ENCODE measurements at places on chromosomes 3 and 15. TPM values are rescaled to one million over a fixed set of nuclear protein-coding genes. Genes with fewer than 3 reads are reported as not detected.

Gene GRIP2
- 0.52 TPM for total RNA-seq

DNA sequence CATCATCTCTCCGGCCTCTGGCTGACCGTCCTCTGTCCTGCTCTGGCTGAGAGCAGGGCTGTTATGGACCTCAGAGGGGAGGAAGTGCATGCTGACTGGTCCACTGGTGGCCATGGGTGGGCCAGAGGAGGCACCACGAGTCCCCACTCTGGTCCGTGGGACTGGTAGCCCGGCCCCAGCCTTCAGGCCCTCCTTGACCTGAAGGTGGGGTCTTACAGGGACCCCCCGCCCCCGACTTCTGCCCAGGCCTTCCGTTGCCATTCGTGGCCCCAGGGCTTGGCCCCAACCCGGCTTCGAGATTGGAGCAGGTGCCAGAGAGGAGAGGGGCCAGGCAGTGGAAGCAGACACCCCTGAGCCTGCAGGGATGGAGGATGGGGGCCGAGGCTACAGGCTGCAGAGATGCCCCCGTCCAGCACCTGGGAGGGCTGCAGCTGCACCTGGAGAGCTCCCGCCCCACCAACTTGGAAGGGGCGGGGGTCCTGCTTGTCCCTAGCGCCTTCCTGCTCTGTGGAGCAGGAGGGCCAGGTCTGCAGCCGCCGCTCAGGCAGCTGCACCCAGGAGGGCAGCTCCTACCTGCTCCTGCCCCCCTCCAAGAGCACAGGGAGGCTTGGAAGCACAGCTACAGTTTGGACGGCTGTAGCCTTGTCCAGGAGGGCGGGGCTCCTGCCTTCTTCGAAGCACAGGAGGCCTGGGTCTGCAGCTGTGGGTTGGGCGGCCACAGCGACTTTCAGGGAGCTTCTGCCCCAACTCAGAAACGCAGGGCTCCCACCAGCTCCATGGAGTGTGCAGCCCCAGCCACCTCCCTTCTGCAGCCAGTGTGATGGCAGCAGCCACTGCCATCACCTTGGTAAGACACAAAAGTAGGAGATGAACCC lies 142.5 kb downstream of the KLF13 start:
- no peak overlapping the region for H3K4me3 ChIP-seq
- peaks cover 13% of the 10 kb centered on the region for H3K4me1 ChIP-seq
- H3K27ac ChIP-seq: no peak overlapping the region
- H3K36me3 ChIP-seq: no peaks in the 10 kb centered on the region

GRCh38 chr15:67101911-67102598 lies 36.7 kb downstream of the SMAD3 start:
- no peaks in the 10 kb centered on the region for H3K27me3 ChIP-seq
- H3K27ac ChIP-seq: no peak overlapping the region
- H3K36me3 ChIP-seq: no peaks in the 10 kb centered on the region
- peaks cover 77% of the 10 kb centered on the region for H3K4me1 ChIP-seq
- DNase-seq: no peak
- no peak overlapping the region for H3K4me3 ChIP-seq

Gene CKMT1A
- total RNA-seq: 1.9 TPM

- H3K4me3 ChIP-seq: no peak overlapping the region
- DNase-seq: no peak
- H3K4me1 ChIP-seq: no peaks in the 10 kb centered on the region
- H3K27me3 ChIP-seq: no peaks in the 10 kb centered on the region
- H3K27ac ChIP-seq: no peak overlapping the region
- no peaks in the 10 kb centered on the region for H3K36me3 ChIP-seq
Measured at GRCh38 chr3:124420392-124420791, 309.9 kb upstream of the UMPS start.

Gene TBC1D2B
- 88.7 TPM for total RNA-seq

GRCh38 chr3:98027085-98027446 lies 8.0 kb downstream of the GABRR3 start:
- DNase-seq: no peak
- H3K27ac ChIP-seq: no peak overlapping the region

- H3K27me3 ChIP-seq: no peaks in the 10 kb centered on the region
- H3K4me1 ChIP-seq: peaks cover 46% of the 10 kb centered on the region
Measured at GRCh38 chr3:53253707-53254508, 1.9 kb downstream of the TKT start.

- H3K36me3 ChIP-seq: no peaks in the 10 kb centered on the region
- no peaks in the 10 kb centered on the region for H3K27me3 ChIP-seq
- no peaks in the 10 kb centered on the region for H3K4me1 ChIP-seq
- no peak for DNase-seq
Measured at GRCh38 chr3:67349551-67350174, 304.7 kb downstream of the SUCLG2 start.

GRCh38 chr3:12316729-12317351 lies 28.0 kb downstream of the PPARG start:
- H3K4me3 ChIP-seq: no peak overlapping the region
- no peaks in the 10 kb centered on the region for H3K36me3 ChIP-seq
- H3K27ac ChIP-seq: no peak overlapping the region

DNA sequence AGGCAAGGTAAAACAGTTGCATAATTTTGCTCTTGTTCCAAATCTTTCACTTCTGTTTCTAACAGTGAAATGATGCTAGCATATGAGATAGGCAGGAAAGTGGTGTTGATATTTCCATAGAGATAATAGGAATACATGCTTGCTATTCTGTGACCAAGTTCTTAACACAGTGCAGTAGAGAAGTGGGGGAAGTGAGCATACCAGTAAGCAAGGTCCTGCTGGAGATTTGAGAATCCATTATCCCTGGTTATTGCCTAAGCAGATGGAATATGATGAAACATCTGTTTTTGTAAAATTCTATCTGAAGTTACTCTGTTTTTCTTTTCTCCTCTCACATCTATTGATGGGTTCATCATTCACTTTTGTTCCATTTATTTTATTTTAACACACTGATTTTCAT lies 28.7 kb downstream of the USP8 start:
- no peak overlapping the region for H3K27ac ChIP-seq
- DNase-seq: no peak
- H3K27me3 ChIP-seq: no peaks in the 10 kb centered on the region
- H3K36me3 ChIP-seq: peaks cover 63% of the 10 kb centered on the region
- H3K4me1 ChIP-seq: no peaks in the 10 kb centered on the region

GRCh38 chr3:41095702-41096101 lies 103.6 kb upstream of the CTNNB1 start:
- DNase-seq: no peak
- H3K36me3 ChIP-seq: no peaks in the 10 kb centered on the region
- no peak overlapping the region for H3K4me3 ChIP-seq
- H3K27me3 ChIP-seq: no peaks in the 10 kb centered on the region

GRCh38 chr15:91329914-91330313 lies 229.9 kb downstream of the SV2B start:
- no peak for DNase-seq
- H3K36me3 ChIP-seq: no peaks in the 10 kb centered on the region
- no peak overlapping the region for H3K27ac ChIP-seq
- H3K4me3 ChIP-seq: no peak overlapping the region

GRCh38 chr3:167110901-167111300 lies 269.2 kb downstream of the ZBBX start:
- H3K36me3 ChIP-seq: no peaks in the 10 kb centered on the region
- H3K27me3 ChIP-seq: no peaks in the 10 kb centered on the region
- H3K4me3 ChIP-seq: no peak overlapping the region

DNA sequence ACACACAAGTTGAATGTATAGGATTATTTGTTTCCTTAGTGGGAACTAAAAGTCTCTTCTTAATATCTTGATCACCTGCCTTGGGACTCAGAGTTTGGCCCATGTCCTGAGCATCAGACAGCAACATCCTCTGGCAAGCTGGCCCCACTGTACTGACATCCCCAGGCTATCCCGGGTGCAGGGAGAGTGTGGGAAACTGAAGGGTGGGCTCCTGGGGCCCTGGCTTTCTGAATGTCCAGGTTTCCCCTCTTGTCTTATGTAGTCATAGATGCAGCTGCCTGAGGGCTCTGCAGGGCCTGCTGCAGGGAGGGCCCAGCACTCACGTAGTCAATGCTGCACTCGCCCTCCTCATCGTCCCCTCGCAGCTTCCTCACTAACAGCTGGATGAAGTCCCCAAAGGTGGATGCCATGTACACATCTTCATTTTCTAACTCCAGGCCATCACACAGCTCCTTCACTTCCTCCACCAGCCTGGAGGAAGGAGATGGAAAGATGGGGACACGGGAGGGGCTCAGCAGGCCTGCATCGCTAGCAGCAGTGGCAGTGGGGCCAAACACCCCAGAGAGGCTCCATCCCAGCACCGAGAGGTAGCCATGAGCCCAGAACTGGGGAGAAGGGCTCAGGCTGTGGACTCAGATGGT lies 42.8 kb downstream of the ALDH1L1 start:
- H3K27me3 ChIP-seq: peaks cover 8% of the 10 kb centered on the region
- DNase-seq: peak; percentile 33
- no peaks in the 10 kb centered on the region for H3K36me3 ChIP-seq
- no peak overlapping the region for H3K27ac ChIP-seq
- H3K4me3 ChIP-seq: no peak overlapping the region

GRCh38 chr3:8492744-8493511 lies 8.7 kb upstream of the LMCD1 start:
- H3K27ac ChIP-seq: no peak overlapping the region
- no peaks in the 10 kb centered on the region for H3K36me3 ChIP-seq
- peaks cover 9% of the 10 kb centered on the region for H3K4me1 ChIP-seq
- no peak overlapping the region for H3K4me3 ChIP-seq

Gene CDC25A
- 0.90 TPM for total RNA-seq

DNA sequence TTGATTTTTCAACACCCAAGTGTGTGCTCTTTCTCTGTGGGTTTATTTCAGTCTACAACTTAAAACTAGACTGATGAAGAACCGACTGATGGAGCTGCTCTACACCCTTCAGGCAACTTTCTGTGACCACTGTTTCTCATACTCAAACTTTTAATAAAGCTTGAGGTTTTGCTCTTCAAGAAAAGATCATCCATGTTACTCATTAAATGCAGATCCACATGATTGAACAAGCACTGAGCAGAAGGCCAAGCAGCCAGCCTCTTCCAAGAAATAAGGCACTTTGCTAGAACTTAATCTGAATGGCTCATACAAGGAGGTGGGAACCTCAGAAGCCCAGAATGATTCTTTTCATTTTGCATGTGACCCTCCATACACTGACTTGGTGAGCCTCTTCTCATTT lies 8.7 kb downstream of the SLC27A2 start:
- H3K4me1 ChIP-seq: no peaks in the 10 kb centered on the region
- H3K27ac ChIP-seq: no peak overlapping the region
- H3K4me3 ChIP-seq: no peak overlapping the region

DNA sequence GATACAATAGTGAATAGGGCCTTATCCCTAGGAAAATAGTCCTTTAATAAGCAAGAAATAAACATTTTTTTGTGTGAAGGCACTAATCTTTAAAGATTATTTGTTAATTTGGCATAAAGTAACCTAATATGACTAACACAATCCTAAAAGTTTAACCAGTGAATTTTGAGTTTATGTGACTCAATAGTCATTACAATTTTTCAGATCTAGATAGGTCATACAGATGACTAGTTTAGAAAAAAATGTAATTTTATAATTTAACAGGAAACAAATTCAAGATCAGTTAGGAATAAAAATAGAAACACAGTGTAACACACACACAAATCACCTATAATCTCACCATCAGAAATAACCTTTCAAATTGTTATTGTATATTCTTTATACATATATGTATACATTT lies 620.7 kb upstream of the ALCAM start:
- no peak overlapping the region for H3K27ac ChIP-seq
- H3K27me3 ChIP-seq: no peaks in the 10 kb centered on the region
- DNase-seq: no peak
- no peaks in the 10 kb centered on the region for H3K36me3 ChIP-seq
- H3K4me1 ChIP-seq: no peaks in the 10 kb centered on the region

GRCh38 chr3:196585044-196585757 lies 16.7 kb downstream of the FBXO45 start:
- peaks cover 39% of the 10 kb centered on the region for H3K36me3 ChIP-seq
- DNase-seq: no peak
- H3K27me3 ChIP-seq: no peaks in the 10 kb centered on the region

- DNase-seq: no peak
- H3K27ac ChIP-seq: no peak overlapping the region
- H3K36me3 ChIP-seq: no peaks in the 10 kb centered on the region
- no peaks in the 10 kb centered on the region for H3K4me1 ChIP-seq
- no peaks in the 10 kb centered on the region for H3K27me3 ChIP-seq
- H3K4me3 ChIP-seq: no peak overlapping the region
Measured at GRCh38 chr3:41080141-41080540, 119.2 kb upstream of the CTNNB1 start.

DNA sequence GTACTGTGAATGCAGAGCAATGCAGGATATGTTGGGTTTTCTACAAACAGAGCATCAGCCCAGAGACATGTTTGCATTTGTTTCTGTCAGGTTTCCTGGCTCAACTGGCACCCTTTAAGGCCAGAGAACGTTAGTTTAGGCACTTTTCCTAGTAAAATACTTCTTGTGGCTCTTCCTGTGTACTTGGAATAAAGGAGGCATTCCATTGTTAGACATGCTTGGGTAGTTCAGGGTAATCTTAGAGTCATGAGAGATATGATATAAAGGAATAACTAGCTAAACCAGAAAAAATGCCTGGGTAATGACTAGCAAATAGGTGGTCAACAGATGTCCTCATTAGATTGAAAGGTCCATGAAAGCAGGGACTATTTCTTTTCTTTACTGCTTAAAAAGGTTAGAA lies 60.4 kb upstream of the RBM5 start:
- no peaks in the 10 kb centered on the region for H3K4me1 ChIP-seq
- H3K4me3 ChIP-seq: no peak overlapping the region
- H3K36me3 ChIP-seq: peaks cover 38% of the 10 kb centered on the region
- no peak overlapping the region for H3K27ac ChIP-seq
- no peak for DNase-seq

Gene CDCP1
- 19.1 TPM for total RNA-seq

- no peaks in the 10 kb centered on the region for H3K36me3 ChIP-seq
- no peaks in the 10 kb centered on the region for H3K27me3 ChIP-seq
- H3K27ac ChIP-seq: no peak overlapping the region
- H3K4me1 ChIP-seq: peaks cover 10% of the 10 kb centered on the region
- DNase-seq: no peak
Measured at GRCh38 chr3:170753421-170754310, 116.3 kb downstream of the RPL22L1 start.

Gene SLC28A2
- 0.35 TPM for total RNA-seq

Gene DCBLD2
- total RNA-seq: 35.8 TPM

GRCh38 chr3:65979162-65979561 lies 59.6 kb downstream of the MAGI1 start:
- no peak for DNase-seq
- no peak overlapping the region for H3K27ac ChIP-seq
- no peaks in the 10 kb centered on the region for H3K36me3 ChIP-seq
- H3K27me3 ChIP-seq: no peaks in the 10 kb centered on the region
- H3K4me1 ChIP-seq: peaks cover 6% of the 10 kb centered on the region
- no peak overlapping the region for H3K4me3 ChIP-seq

GRCh38 chr3:66053550-66054094 lies 14.9 kb upstream of the MAGI1 start:
- peaks cover 13% of the 10 kb centered on the region for H3K4me1 ChIP-seq
- no peak for DNase-seq
- no peaks in the 10 kb centered on the region for H3K27me3 ChIP-seq
- H3K4me3 ChIP-seq: no peak overlapping the region
- peak overlapping the region; percentile 24 for H3K27ac ChIP-seq

- H3K4me1 ChIP-seq: peaks cover 23% of the 10 kb centered on the region
- no peak for DNase-seq
- no peak overlapping the region for H3K4me3 ChIP-seq
- no peaks in the 10 kb centered on the region for H3K36me3 ChIP-seq
- H3K27ac ChIP-seq: no peak overlapping the region
- H3K27me3 ChIP-seq: no peaks in the 10 kb centered on the region
Measured at GRCh38 chr3:195537995-195538394, 5.1 kb downstream of the PPP1R2 start.

- H3K4me3 ChIP-seq: no peak overlapping the region
- H3K27me3 ChIP-seq: no peaks in the 10 kb centered on the region
- H3K27ac ChIP-seq: no peak overlapping the region
- DNase-seq: no peak
- H3K36me3 ChIP-seq: peaks cover 27% of the 10 kb centered on the region
Measured at GRCh38 chr3:20145874-20146273, 40.1 kb downstream of the SGO1 start.

Measured in upper lobe of right lung (tissue), 1 donor.